Stimulated activated CD4-positive, alpha-beta T cell treated with anti-CD3 and anti-CD28 coated beads, Interleukin-4, amount 100 ng/mL, for 1 hour (primary cell): ENCODE measurements at places on chromosomes 2 and 18.
A peak's percentile ranks its signal among the peaks of the same experiment; 100 is the strongest.

DNA sequence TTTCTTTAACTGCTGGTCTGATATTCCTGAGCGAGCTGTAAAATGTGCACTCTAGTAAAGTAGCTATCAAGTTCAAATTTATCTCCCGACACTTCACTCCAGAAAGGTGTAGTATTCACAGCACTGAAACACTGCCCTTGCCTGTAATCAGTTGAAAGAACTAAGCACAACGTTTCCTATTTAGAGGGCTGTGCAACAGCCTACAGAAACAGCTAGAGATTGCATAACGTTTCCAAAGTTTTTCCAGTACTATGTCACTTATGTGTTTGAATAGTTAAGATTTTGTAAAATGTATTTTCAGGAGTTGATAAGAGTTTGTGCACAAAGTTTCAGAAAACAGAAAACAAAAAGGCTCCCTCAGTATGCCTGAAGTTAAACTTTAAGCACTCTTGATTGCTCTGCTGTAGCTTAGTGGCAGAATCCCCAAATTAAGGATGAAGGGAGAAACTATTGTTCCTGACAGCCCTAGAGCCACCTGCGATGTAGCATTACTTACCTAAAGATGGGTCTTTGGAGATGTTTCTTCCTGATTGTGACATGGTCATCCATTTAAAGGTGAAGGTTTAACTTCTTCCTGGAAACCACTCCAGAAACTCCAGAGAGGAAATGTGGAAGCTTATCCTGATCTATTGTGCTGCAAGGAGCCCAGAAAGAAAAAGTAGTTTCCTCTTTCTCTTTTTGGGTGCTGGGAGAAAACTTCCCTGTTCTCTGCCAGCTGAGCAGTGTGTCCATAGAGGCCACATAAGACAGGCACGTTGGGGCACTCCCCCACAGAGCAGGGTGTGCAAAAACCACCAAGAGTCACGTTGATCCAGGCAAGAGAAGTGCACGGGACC lies 536 bp downstream of the PDE1A start:
- DNase-seq = no peak

DNA sequence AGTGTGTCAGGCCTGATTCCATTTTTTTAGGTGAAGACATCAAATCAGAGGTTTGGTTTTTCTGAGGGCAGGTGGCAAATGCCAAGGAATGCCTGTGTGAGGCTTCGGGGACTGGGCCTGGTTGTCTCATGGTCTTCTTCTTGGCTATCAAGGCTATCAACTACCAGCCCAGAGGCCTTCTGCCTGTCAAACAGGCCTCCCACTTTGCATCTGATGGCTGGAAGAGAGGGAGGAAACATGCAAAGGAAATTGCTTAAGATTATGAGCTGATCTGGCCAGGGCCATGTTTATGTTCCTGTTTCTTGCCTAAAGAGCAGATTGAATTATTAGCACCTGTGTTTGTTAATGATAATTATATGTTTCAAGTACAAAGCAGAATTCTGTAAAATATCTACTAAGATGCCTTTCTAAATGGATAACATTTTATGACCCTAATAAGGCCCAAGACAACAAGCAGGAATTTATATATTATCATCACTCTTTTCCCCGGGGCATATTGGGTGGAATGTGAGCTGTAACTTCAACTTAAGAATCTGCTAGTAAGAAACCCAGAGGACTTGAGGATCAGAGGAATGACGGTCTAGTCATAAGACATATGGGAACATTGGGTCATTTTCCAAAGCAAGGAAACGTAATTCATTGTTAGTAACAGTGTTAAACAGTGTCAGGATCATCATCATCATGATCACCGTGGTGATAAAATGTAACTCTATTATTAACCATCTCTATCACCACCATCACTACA lies 123.2 kb downstream of the LYPD6B start:
- no peak for DNase-seq

DNA sequence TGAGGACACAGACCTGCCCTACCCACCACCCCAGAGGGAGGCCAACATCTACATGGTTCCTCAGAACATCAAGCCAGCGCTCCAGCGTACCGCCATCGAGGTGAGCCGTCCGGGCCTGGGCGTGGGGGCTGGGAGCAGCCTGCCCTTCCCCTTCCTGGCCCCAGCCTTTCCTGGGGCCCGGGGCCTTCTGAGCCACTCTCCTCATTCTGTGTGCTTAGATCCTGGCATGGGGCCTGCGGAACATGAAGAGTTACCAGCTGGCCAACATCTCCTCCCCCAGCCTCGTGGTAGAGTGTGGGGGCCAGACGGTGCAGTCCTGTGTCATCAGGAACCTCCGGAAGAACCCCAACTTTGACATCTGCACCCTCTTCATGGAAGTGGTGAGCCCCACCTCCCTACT lies 157.9 kb downstream of the DYSF start:
- DNase-seq = no peak

DNA sequence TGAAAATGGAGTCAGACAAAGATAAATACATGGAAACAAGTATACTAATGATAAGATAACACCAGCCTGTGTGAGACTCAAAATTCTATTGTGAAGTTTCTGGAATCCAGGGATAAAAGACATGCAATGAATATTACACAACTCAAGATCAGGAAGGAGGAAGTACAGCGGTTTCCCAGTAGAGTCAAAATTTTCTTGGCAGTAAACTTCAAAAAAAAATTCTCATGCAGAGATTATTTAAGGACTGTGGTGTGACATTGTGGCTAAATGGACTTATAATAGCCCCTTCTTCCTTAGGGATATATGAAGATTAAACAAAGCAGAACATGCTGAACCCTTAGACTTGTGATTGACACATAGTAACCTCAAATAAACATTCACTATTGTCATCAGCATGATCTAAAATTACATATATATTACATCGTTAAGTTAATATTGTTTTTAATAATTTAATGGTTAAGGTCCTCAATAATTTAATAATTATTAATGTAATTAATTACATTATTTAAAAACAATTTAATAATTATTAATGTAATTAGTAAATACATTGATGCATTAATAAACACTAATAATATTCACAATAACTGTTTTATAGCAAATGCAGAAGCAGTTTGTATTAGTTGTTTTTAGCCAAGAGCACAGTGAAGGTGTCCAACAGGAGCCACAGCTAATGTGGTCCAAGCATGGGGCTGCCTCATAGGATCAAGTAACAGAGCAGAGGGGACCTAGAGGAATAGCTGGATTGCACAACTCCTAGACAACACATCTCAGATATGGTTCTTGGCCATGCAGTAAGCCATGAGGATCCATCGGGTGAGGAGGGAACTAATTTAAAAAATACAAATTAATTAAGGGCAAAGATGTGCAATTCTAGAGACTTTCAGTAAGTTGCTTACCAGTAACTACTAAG lies 77.3 kb downstream of the POLE4 start:
- no peak for DNase-seq

DNA sequence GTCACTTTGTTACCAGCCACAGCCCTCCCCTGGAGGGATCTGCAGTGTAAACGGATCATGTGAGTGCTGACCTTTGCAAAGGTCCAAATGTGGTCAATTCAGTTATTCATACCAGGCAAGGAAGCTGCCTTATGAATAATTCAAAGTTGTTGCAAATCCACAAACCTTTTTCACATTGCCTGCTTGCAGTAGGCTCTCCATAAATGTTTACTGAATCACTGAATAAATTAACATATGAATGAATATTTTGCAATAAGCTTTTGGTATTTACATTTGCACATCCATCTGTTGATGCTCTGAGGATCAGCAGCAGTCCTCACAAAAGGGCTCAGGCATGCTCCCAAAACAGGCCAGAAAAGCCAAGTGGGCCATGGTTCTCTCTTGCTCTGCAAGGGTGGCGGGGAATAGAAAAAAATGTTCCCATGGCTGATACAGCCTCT lies 156.8 kb downstream of the VAPA start:
- no peak for DNase-seq

GRCh38 chr2:200483729-200484198 lies 26.1 kb downstream of the KCTD18 start:
- peak; percentile 21 for DNase-seq

GRCh38 chr2:239550357-239550756 lies 149.5 kb upstream of the HDAC4 start:
- DNase-seq = no peak
